ENCODE measurements at places on chromosomes 5 and 9. TPM values are rescaled to one million over a fixed set of nuclear protein-coding genes. Genes with fewer than 3 reads are reported as not detected.

The TSPAN17 gene
- 57.5 TPM for total RNA-seq

DNA sequence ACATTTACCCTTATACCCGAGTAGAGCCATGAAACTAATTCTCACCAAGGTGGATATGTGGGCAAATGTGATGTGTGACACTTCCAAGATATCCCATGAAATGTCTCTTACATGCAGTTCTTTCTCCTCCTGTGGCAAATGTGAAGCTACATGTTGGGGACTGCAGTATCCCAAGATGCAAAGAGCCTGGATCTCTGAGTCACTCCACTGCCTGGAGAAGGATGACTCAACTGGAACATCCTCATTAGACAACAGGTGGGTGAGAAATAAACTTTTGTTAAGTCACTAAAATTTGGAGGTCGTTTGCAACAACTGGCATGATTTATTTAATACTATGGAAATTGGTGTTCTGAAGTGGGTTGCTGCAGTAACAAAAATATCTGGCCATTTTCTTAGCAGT is 36.5 kb upstream of the TENT4A start:
- no peak for DNase-seq

GRCh38 chr5:78793907-78794662 is 145.5 kb upstream of the LHFPL2 start:
- no peak for DNase-seq

DNA sequence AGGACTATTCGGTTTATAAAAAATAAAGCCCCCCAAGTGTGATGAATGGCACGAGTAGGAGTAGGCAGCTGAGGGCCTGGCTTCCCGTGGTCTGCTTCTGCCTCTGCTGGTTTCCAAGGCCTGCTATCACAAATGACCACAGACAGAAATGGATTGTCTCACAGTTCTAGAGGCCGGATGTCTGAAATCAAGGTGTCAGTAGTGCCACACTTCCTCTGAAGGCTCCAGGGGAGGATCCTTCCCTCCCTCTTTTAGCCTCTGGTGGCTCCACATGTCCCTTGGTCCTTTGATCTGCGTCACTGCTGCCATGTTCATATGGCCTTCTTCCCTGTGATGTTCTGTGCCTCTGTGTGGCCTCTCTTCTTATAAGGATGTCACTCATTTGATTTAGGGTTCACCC is 15.1 kb downstream of the PRKACG start:
- no peak for DNase-seq

GRCh38 chr9:130791303-130791894 is 43.7 kb upstream of the ABL1 start:
- DNase-seq, result no peak

- no peak for DNase-seq
These were observed 26.5 kb upstream of the CLPTM1L start for GRCh38 chr5:1371218-1371971.
